NCI-H2081 (cell line): ENCODE measurements at places on chromosomes 16 and 17.

GRCh38 chr17:49227436-49228261 is 2.9 kb downstream of the PHOSPHO1 start:
- peak; percentile 65 for DNase-seq

GRCh38 chr16:12674071-12674470 is 129.6 kb downstream of the CPPED1 start:
- no peak for DNase-seq

GRCh38 chr16:30778549-30779244 is 8.3 kb downstream of the ZNF629 start:
- no peak for DNase-seq

DNA sequence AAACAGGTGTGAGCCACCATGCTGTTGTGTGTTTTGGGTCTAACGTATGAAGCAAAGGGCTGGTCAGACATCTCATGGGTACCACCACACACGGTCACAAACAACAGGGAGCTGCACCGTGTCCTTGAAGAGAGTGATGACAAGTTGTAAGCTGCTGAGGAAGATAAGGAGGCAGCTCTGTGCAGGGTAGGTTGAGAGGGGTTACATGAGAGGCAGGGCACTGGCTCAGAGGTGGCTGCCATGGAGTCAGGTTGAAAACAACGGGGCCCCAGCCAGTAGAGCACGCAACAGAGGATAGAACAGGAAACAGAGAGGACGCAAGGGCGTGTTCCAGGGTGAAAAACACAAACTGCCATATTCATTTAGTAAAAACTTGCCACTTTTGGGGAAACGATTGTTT is 52.2 kb downstream of the TRARG1 start:
- DNase-seq, result no peak

GRCh38 chr16:25931473-25932035 is 239.8 kb downstream of the HS3ST4 start:
- no peak for DNase-seq

DNA sequence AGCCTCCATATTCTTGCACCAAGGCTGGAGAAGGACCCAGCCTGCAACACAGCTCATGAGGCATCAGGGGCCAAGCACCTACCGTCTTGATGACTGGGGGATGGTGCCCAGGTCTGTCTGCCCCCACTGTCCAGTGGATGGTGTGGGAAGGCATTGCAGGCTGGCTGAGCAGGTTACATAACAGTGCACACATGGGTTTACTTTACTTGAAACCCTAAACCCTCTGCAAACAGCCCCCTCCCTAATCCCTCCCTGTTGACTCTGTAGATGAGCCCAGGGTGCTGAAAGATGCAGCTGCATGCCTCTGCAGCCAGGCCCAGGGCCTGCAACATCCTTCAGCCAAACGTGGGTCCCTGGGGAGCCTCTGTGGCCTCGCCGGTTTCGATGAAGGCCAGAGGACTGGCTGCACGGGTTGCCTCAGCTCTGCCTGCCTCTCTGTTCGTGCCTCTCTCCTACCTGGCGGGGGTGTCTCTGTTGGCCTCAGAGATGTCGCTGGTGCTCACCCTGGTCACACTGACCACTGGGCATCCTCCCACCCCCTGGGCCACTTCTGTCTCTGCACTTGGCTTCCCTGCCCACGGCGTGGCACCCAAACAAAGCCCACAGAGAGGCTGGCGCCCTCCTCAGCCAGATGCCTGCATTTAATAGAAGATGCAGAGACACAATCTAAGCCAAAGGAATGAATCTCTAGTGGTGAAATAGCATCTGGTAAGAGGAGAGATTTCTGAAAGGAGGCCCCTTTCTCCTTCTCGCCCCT is 95.1 kb downstream of the METRNL start:
- peak; percentile 32 for DNase-seq

DNA sequence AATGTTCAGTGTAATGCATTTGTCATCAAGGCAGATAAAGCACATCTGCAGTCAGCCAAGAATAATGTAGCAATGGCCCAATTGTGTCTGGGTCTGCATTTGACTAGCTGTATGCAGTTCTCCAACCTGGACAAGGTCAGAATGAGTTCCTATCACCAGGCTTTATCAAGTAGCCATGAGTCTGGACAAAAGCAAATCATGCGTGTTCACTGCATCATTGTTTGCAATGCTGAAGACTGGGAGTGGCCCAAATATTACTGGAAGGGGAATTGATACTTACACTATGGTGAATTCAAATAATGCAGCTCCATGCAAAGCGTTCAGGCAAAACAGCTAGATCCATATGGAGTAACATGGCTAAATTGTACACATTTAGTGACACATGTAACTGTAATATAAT is 250.9 kb downstream of the TOX3 start:
- DNase-seq, result no peak

DNA sequence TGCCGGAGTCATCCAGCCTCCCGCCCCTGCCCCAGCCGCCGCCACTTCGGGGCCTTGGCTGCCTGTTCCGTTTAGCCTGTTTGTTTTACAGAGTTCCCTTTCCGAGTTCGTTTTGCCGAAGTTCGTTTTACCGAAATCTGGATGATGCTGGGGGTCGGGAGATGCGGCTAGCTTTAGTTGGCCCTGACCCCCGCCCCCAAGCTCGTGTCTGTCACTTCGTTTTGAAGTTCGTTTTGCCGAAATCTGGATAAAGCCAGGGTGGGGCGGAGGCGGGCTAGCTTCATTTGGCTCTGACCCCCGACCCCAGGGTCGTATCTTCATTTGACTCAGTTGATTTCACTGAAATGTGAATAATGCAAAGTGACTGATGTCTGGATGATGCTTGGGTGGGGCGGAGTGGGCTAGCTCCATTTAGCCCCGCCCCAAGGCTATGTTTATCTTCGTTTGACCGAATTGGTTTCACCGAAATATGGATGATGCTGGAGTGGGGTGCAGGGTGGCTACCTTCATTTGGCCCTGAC is 591 bp downstream of the PSMD7 start:
- DNase-seq, result no peak

DNA sequence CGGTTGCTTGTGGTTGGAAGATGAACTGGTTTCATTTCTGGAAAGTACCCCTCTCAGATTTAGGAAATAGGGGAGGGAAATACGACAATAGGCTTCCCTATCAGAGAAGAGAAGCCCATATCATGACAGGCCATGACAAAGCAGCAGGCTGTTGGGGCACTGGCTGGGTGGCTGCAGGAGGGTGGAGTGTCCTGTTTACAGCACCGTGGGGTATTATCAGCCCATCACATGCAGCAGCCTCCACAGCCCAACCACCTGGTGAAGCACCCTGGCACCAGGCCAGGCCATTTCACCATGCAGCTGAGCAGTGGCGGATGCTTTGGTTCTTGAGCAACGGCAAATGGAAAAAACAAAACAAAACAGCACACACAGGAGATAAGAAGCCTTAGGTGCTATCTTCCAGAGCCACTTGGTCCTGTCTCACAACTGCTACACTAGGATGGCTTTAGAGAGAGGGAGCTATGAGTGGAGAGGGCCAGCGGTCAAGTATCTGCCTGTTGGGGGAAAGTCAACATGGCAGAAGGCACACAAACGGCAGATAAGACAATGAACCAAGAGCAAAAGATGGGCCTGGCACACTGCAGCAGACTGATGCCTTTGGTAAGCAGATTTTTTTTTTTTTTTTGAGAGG is 24.2 kb downstream of the FAM117A start:
- DNase-seq, result peak; percentile 81

GRCh38 chr17:51860954-51861561 is 297.5 kb downstream of the CA10 start:
- peak; percentile 64 for DNase-seq

GRCh38 chr17:19003543-19004420 is 782 bp downstream of the FAM83G start:
- peak; percentile 1 for DNase-seq

GRCh38 chr16:65547772-65548446 is 426.0 kb upstream of the CDH11 start:
- DNase-seq, result no peak

DNA sequence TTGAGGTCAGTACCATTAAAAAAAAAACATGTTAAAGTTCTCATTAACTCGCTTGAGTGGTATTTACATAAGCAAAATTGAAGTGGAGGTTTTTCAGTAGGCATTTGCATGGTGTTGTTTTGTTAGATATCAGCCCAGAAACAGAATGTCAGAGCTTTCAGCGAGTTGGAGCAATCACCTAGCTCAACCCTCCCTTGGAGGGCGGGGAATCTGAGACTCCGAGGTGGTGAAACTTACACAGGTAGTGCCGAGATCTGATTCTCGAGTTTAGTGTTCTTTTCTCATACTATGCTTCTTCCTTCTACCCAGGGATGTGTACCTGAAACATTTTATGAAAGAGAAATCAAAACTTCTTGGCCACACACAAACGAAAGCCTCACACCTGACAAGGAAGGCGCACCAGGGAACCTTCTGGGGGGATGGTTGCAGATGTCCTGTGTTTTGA is 6.6 kb downstream of the SEC14L1 start:
- DNase-seq, result no peak

DNA sequence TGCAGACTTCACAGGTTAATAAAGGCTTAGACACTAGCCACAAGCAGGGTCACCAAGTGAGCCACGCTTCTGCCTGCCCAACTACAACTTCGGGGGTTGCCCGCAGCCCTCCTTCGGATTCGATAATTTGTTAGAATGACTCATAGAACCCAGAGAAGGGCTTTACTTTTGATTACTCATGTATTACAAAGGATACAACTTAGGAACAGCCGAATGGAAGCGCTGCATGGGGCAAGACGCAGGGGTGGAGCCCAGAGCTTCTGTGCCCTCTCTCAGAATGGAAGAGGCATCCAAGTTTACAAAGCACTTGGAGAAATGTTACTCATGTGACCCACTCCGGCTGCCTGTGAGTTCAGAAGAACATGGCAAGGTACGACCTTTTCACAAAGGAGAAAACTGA is 7.5 kb upstream of the CDH5 start:
- no peak for DNase-seq

GRCh38 chr16:9135797-9136196 is 44.4 kb downstream of the HAPSTR1 start:
- no peak for DNase-seq

GRCh38 chr16:4734063-4734729 is at the start of the genes ANKS3 and DNAAF8:
ANKS3 (minus strand) TSS chr16:4734271; CDS start chr16:4730149, 4,122 bp downstream.
DNAAF8 (plus strand) TSS chr16:4734537; CDS start chr16:4736515, 1,978 bp downstream.
- DNase-seq, result peak; percentile 94

DNA sequence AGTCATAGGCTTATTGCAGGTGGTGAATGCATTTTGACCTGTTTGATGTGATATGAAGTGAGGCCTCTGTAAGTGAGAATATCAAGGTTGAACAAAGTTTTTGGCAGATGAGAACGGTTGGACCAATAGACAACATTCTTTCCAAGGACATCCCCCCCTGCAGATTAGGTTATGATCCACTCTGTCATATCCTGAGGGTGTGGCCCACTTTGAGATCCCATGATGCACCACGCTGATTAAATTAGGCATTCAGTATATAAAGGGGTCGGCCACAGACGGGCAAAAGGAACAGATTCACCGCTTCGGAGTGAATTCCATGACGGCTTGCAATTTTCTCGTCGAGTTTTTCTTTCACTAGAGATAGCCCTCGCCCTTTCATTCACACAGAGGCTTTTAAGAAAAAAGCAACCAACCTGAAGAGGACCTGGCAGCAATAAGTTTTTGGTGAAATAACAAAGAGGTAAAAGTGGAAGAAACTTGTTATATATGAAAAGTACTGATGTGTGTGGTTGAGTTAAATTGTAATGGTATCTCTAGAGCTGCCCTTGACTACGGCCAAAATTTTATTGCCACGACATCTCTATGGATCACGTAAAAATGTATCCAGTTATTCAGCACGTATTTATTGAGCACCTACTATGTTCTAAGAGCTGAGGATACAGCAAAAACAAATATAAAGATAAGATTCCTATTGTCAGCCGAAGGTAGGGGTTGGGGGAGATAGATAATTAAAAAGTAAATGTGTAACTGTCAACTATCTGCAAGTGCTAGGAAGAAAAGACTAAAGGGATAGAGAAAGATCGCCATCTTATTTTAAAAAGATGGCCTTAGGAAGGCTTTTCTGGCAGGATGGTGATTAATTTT is 1.7 kb upstream of the RBBP6 start:
- DNase-seq, result no peak

- DNase-seq, result peak; percentile 97
These were observed 20.2 kb downstream of the SEC14L1 start for GRCh38 chr17:77160875-77161530.

GRCh38 chr16:54654429-54654828 is 276.2 kb upstream of the IRX5 start:
- DNase-seq, result no peak

DNA sequence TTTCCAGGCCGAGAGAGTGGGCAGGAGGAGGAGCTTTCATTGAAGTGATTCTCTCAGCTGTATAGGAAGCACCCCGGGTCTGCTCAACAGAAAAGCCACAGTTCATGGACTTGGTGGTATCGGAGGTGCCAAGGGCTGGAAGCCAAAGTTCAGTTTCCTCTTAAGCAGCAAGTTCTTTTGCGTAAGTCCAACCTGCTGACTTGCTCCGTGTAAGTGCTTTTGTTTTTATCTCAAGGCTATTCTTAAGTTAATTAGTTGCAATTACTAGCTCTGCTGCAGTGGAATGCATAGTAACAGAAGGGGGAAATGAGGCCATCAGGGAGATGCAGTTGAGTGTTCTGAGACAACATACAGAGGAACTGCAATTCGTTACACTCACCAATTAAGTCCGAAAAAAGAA is 44.6 kb downstream of the SMIM36 start:
- DNase-seq, result no peak

- DNase-seq, result no peak
These were observed 338 bp downstream of the MAPK3 start for GRCh38 chr16:30122604-30123160.

DNA sequence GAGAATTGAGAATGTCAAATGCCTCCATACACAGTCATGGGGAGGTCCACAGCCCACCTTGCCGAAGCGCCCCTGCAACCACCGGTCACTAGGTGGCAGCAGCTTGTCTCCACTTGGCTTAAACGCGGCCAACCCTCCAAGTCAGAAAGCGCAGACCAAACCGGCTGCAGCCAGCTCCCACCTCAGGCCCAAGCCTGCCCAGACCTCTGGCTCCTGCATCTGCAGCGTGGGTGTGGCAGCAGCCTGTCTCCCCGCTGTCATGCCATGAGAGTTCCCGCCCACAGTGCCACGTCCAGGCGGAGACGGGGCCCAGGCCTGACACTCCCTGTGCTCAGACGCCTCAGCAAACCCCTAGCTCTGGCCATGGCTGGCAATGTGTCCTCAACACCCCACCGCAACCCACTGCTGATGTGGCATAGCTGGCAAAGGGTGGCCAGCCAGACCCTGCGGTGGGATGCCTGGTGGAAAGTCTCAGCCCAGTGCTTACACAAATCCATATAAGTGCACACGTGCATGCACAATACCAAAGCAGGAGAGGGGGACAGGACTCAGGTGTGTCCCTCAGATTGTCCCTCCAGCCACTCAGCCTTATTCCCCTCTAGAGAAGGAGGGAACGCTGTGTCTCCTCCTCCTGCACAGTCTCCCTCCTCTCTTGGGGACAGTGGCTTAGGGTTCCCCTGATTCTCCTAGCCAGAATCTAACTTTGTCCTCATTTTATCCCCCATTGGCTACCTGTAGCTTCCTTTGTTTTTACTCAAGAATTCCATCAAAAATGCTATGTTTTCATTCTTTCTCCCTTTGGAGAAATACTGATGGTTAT is 10.9 kb downstream of the COPZ2 start:
- peak; percentile 88 for DNase-seq

DNA sequence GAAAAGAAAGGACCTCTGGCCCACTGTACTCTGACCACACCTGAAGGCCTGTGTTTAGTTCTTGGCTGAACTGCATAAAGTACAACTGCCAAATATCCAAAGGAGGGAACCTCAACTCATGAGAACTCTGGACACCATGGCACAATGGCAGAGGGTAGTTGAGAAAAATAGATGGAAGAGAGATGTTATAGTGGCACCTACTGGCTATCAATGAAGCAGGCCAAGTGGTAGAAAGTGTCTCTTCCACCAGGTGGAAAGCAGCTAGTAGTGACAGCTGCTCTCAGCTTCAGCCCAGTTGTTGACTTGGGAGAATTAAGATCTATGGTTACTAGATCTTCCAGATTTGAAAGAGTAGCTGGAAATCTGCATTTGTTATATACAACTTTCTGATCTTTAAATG is 3.2 kb downstream of the MED31 start:
- DNase-seq, result peak; percentile 20
